ENCODE measurements at places on chromosomes 7 and 10.

GRCh38 chr7:20350996-20351692 is 20.4 kb downstream of the ITGB8 start:
- DNase-seq: no peak
- H3K4me1 ChIP-seq: no peaks in the 10 kb centered on the region
- H3K36me3 ChIP-seq: no peaks in the 10 kb centered on the region
- no peak overlapping the region for H3K4me3 ChIP-seq

DNA sequence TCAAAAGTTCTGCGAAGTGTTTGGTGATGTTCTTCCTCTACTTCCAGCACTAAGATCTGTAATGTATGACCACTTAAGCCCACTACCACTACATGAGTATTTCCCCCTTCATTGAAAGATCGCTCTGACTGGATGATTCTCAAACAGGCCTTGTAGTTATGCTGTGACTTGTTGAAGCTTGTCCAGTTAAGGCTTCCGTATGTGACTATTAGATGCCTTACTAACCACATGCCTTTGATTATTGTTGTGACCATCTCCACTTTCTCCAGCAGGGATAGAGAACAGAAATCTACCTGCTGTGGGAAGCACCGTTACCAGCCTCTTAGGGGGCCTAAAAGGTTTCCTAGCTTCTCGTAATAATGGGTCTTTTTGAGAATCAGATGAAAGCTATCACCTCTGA is 81.1 kb downstream of the NOC3L start:
- H3K36me3 ChIP-seq: no peaks in the 10 kb centered on the region
- H3K27me3 ChIP-seq: no peaks in the 10 kb centered on the region
- no peak for DNase-seq
- no peaks in the 10 kb centered on the region for H3K4me1 ChIP-seq
- no peak overlapping the region for H3K4me3 ChIP-seq

- H3K4me1 ChIP-seq: no peaks in the 10 kb centered on the region
- DNase-seq: no peak
- no peak overlapping the region for H3K4me3 ChIP-seq
- no peaks in the 10 kb centered on the region for H3K27me3 ChIP-seq
Measured at GRCh38 chr10:42941790-42942189, 135.1 kb upstream of the RET start.

- H3K4me1 ChIP-seq: no peaks in the 10 kb centered on the region
- no peak for DNase-seq
- peaks cover 3% of the 10 kb centered on the region for H3K27me3 ChIP-seq
Measured at GRCh38 chr7:138974103-138974502, 7.1 kb downstream of the KIAA1549 start.

- no peak overlapping the region for H3K27ac ChIP-seq
- H3K4me3 ChIP-seq: no peak overlapping the region
- DNase-seq: no peak
Measured at GRCh38 chr10:69516796-69517195, 56.4 kb downstream of the NEUROG3 start.

GRCh38 chr7:112271162-112271561 is 64.7 kb downstream of the ZNF277 start:
- no peaks in the 10 kb centered on the region for H3K27me3 ChIP-seq
- H3K36me3 ChIP-seq: no peaks in the 10 kb centered on the region
- H3K27ac ChIP-seq: no peak overlapping the region
- DNase-seq: no peak
- H3K4me3 ChIP-seq: no peak overlapping the region
- H3K4me1 ChIP-seq: peaks cover 1% of the 10 kb centered on the region

- H3K27me3 ChIP-seq: no peaks in the 10 kb centered on the region
- no peak overlapping the region for H3K4me3 ChIP-seq
- H3K4me1 ChIP-seq: no peaks in the 10 kb centered on the region
- DNase-seq: no peak
- H3K36me3 ChIP-seq: no peaks in the 10 kb centered on the region
Measured at GRCh38 chr7:209416-209815, 17.0 kb downstream of the FAM20C start.

- no peaks in the 10 kb centered on the region for H3K36me3 ChIP-seq
- peaks cover 5% of the 10 kb centered on the region for H3K4me1 ChIP-seq
- no peak overlapping the region for H3K4me3 ChIP-seq
- DNase-seq: no peak
- no peak overlapping the region for H3K27ac ChIP-seq
Measured at GRCh38 chr10:31033147-31033546, 1.5 kb upstream of the ZNF438 start.

DNA sequence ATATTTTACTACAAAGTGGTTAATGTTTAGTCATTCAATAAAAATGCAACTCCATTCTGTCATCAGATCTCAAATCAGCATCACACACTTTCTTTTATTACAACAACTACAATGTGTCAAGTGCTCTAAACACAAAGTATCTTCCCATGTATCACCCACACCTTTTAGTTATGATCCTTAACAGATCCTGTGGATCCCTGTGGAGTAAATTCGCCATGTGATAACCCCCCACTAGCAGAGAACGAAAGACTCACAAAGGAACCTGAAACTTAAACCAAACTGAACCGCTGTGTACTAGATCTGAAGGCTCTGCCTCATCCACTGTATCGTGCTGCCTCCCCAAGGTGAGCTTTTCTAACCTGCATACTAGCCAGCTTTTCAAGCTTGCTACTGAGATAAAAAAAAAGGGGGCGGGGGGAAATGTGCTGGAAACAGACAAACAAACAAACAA is 1.7 kb downstream of the DPY19L1 start:
- H3K4me1 ChIP-seq: peaks cover 17% of the 10 kb centered on the region
- H3K27me3 ChIP-seq: no peaks in the 10 kb centered on the region
- DNase-seq: peak; percentile 26
- H3K27ac ChIP-seq: peak overlapping the region; percentile 62
- peak overlapping the region; percentile 73 for H3K4me3 ChIP-seq
- no peaks in the 10 kb centered on the region for H3K36me3 ChIP-seq
